Left renal pelvis (tissue), 4 donors: ENCODE measurements at places on chromosomes 12 and 14. TPM values are rescaled to one million over a fixed set of nuclear protein-coding genes. Genes with fewer than 3 reads are reported as not detected.

DNA sequence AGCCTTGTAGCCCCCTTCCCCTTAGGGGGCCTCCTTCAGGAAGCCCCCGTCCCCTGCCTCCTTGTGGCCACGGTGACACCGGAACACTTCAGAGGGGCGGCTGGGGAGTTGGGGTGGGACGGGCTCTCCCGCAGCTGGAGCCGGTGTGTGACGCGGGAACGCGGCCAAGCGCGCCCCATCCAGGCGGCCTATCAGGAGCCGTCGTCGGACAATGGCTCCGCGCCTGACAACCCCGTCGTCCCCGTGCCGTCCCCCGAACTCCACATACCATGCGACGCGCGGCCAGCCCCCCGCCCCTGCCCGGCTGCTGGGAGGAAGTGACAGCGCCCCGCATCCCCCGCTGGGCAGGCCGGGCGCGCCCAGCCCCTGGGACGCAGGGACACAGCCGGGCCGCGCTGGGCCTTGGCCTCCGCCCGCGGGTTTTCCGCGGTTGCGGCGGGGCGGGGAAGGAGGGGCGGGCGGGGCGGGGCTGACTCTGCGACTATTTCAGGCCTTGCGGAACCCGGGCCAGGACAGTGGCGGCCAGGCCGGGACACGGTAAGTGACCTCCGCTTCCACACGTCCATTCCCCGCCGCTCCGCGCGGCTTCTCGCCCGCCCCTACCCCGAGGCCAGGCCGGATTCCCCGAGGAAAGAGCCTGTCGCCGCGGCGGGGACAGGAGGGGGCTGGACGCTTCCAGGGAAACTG is at the start of gene TNFAIP2:
Gene TNFAIP2 (plus strand): TSS at position 515 of the 687 bp plus-strand sequence. CDS start 2,997 bp downstream, outside the sequence.
- no peak for DNase-seq

- DNase-seq: no peak
These were observed 106.2 kb downstream of the DAAM1 start for GRCh38 chr14:59294662-59294992.

The GLI1 gene
- 21.3 TPM for polyA plus RNA-seq

- DNase-seq: no peak
These were observed 9.5 kb downstream of the CEP290 start for GRCh38 chr12:88132392-88132791.

The RTRAF gene
- 308 TPM for polyA plus RNA-seq

GRCh38 chr12:77973579-77973978 is 142.9 kb downstream of the NAV3 start:
- no peak for DNase-seq

GRCh38 chr14:63760014-63760413 is 32.1 kb upstream of the SGPP1 start:
- DNase-seq: no peak

GRCh38 chr14:22656945-22657731 is 13.0 kb upstream of the OR6J1 start:
- DNase-seq: no peak

- no peak for DNase-seq
These were observed 101.0 kb downstream of the SCN8A start for GRCh38 chr12:51692016-51692415.

The RFX4 gene
- polyA plus RNA-seq: not detected

GRCh38 chr14:65826946-65827345 is 414.4 kb downstream of the FUT8 start:
- no peak for DNase-seq

DNA sequence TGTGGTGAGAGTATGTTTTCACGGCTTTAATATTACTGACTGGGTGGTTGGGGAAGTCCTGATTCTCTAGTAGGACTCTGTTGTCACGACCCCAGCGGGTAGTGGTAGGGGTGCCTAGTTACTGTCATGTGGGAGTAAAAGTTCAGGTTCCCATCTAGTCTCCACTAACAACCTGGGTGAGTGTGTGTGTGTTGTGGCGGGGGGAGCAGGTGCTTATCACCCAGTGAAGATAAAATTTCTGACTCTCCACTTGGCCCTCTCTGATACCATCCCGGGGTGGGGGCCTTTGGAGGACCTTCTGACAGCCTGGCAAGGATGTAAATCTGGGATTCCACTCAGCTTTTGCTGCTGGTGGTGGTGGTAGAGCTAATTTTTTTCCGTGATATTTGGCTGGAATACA is 35.4 kb upstream of the GUCY2C start:
- no peak for DNase-seq

The RAPGEF3 gene
- 62.9 TPM for polyA plus RNA-seq

DNA sequence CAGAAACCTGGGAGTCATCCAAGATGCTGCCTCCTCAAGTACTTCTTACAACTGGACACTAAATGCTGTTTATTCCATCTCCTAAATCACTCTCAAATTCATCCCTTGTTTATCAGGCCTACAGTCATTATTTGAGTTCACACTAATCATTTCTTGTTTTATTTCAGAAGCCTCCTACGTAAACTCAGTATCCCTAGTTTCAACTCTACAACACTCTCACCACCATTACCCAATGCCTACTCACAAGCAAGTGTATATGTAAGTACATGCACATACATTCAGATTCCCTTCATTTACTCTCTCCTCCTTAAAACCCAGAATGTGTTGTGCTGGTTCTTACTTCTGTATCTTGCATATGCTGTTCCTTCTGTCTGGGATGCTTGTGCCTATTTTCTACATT is 43.0 kb downstream of the DDHD1 start:
- no peak for DNase-seq

DNA sequence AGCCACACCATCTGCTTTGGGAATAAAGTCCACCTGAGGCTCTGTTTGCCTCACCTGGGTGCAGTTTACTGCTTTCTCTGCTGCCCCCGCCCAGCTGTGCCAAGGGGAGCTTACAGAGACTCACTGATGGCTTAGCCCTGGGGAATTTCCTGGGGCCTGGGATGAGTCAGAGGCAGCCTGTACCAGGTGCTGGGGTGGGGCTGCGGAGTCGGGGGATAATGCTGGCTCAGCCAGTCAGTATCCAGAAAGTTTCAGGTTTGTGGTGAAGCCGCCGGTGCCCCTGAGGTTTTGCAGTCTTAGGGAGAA is 22.3 kb downstream of the PLEKHG3 start:
- DNase-seq: no peak

GRCh38 chr14:95674613-95675012 is 11.6 kb upstream of the TCL1B start:
- no peak for DNase-seq

The SPATA7 gene
- polyA plus RNA-seq: 19.3 TPM

GRCh38 chr12:131468206-131468605 is 242.7 kb upstream of the SFSWAP start:
- DNase-seq: no peak

DNA sequence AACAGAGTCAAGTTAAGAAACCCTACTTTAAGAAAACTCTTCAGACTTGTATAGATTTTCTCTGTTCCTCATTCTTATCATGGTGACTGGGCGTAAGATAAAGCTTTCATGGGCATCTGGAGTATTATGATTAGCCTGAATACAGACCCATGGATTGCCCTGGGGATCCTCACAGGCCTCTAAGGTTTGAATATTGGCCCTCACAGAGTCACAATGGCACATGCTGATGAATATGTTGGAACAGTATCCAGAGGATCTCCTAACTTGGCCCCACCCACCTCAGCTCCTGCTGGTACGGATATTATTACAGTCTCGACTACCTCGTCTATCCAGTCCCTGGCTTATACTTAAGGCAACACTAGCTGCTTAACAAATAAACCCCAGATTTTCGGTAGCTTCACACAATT is 8.1 kb downstream of the OSBPL8 start:
- DNase-seq: no peak

The ACSS3 gene
- polyA plus RNA-seq: 21.2 TPM

DNA sequence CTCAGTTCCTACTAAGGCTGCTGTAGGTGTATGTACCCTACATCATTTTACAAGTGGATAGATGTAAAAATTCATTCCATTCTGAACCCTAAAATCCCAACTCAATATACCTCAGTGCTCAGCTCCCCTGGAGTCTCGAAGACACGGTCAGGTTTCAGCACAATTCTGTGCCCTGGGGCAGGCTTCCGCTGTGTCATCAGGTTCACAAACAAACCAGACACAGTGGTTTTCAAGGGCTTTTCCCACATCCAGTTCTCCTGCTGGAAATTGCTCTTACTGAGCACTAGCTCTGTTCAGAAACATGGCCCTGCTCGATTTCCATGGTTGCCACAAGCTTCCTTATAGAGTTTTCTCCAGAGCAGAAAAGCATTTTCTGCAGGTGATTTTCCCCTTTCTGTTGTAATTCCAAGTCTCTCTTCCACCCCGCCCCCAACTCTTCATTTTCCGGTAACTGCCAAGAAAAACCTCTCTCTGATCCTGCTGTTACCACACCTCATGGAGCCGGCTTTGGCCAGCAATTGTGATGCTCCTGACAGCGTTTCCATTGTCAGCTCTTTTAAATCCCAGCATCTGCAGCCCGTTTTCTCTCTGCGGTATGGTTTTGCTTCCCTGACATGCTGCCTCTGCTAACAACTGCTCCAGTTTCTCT is 483.0 kb upstream of the CCDC196 start:
- DNase-seq: no peak

GRCh38 chr12:29883941-29884554 is 100.3 kb upstream of the TMTC1 start:
- DNase-seq: no peak

DNA sequence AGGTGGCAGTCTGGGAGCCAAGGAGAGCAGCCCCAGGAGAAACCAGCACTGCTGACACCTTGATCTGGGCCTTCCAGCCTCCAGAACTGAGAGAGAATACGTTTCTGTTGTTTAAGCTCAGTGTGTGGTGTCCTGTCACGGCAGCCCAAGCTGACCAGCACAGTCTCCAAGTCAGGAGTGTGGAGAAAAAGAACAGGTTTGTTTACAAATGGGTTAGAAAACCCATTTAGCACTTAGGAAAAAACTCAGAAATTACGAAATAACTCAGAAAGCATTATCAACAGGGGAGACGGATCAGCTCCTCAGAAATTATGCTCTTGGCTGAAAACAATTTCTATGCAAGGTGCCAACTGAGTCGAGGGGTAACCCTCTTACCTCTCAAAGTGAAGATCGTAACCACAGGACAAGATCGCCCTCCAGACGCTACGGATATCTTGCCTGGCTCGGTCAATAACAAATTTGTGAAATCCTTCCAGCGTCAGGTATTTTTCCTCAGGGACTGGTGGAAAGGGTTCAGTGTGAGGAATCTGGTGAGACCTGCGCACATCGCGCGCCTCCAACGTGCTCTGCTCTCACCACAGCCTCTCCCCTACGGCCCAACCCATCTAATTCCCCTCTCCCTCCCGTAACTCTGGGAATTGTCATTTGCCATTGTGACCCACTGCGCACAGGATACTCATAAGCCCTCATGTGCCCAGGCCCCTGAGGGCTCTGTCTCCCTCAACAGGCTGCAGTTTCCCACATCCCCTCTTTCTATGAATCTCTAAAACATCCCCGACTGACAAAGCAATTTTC is 50.2 kb downstream of the TRAFD1 start:
- no peak for DNase-seq

- no peak for DNase-seq
These were observed 1042.2 kb downstream of the BCL11B start for GRCh38 chr14:98229656-98230366.

- DNase-seq: no peak
These were observed 29.0 kb downstream of the CHGA start for GRCh38 chr14:92951912-92952471.

The PTPRO gene
- 271 TPM for polyA plus RNA-seq

- DNase-seq: no peak
These were observed 10.7 kb downstream of the MED13L start for GRCh38 chr12:116266631-116267349.

The CCDC88C gene
- 30.7 TPM for polyA plus RNA-seq

DNA sequence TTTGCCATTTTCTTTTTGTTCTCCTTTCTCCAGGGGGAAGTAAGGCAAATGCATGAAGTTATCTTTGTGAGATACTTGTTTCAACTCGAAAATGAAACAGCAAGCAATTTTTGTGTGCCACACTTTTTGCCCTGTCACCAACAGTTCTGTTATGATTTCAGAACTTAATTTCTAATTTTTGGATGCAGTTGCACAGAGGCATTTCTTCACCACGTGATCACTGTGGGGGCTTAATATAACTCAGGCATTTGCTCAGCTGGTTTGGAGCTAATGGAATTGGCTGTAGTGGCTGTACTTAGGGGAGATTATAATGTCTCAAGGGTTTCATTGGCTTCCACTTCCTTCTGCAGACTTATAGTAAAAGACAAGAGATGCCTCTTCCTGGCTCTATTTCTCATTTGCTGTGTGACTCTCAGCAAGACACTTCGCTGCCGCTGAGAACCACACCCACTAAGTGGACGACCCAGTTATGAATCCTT is 452.4 kb downstream of the RAD51B start:
- DNase-seq: no peak
